ENCODE measurements at places on chromosomes 2 and 18.

GRCh38 chr2:45469314-45470099, 141.6 kb downstream of the SRBD1 start:
- DNase-seq: no peak

GRCh38 chr2:6793913-6794312, 71.8 kb downstream of the CMPK2 start:
- DNase-seq: no peak

DNA sequence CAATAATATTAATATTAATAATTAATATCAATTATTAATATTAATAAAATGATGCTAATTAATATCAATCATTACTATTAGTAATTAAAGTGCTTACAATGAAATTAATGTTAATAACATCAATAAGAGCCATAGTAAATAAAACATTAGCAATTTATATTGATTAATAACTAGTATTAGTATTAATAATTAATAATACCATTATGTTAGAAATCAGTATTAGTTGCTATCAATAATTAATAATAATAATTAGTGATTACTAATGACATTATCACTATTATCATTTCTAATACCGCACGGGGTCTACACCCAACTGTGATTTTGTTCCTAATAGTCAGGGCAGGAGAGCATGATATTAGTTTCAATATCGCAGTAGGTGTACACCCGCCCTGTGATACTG, 22.8 kb upstream of the AQP4 start:
- no peak for DNase-seq

GRCh38 chr18:12066910-12067511, 26.6 kb upstream of the ANKRD62 start:
- DNase-seq: no peak

DNA sequence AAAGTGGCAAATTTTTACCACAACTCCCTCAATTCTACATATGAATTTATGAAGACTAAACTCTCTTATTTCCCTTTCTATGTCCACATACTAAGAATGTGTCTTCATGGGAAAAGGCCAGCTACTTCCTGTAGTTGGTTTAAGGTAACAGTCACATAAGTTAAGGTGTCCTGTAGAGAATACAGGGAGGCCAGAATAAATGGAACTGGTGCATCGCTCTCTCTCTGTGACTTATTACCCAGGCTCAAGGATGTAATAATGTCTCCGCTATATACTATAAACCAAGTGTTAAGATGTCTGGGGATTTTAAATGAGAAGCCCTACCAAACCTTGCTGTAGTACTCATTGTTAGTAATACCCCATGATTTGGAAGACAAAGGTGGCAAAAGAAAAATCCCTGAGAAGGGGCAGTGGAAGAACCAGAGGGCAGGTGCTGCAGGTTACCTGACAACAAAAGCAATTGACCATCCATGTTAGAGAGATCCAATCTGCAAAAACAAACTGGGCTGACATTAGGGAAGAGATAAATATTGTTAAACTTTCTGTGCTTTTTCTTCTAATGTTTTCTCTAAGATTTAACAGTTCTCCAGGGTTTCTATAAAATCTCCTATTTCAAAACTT, 372.8 kb downstream of the TMX3 start:
- no peak for DNase-seq

GRCh38 chr2:240689975-240690374, 1.7 kb upstream of the AQP12A start:
- DNase-seq: no peak

DNA sequence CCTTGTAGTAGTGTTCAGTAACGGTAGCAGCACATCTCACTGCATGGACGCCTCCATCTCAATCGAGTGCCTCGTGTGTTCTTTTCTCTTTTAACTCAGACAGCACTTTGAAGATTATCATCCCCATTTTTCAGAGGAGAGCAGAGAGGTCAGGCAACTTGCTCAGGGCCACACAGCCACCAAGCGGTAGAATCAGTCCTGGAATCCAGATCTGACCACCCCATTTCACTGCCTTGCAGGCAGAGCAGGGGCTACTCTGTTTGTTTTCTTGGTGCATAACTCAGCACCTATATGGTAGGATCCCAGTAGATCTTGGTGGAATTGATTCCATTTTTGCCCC, 129.5 kb downstream of the SMAD7 start:
- DNase-seq: no peak

- DNase-seq: no peak
Observed at GRCh38 chr2:15142069-15142689, 419.0 kb downstream of the NBAS start.

DNA sequence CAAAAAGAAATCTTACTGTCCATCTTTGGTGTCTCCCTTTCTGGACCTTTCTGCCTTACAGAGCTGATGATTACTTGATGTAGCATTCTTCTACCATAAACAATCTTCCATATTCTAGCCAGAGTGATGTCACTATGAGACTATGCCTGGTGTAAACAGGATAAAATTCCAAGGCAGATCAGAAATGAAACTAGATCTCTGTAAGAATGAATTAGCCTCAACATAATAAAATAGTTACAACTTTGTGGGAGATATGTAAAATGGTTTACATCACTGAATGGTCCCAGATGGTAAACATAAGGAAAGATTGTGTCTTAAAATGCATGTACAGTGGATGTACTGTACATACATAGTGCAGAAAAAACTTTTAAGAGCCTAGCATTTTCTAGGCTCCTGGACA, 112.3 kb upstream of the ZNF521 start:
- no peak for DNase-seq

DNA sequence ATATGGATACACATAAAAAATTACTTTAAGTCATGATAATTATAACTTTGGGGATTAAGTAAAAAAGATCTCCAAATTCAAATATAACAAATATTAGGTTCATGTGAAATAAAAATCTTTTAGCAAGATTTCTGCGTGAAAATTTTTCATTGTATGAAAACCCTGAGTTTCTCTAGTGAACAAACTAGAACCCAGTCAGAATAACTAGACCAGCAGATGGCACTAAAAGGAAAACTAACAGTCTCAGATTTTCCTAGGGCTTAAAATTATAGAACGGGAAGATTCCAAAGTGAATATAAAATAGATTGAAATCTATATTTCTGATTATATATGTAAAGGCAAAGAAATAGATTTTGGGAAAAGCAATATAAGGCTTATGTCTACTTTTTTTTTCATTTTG, 43.3 kb downstream of the TMEM200C start:
- no peak for DNase-seq

DNA sequence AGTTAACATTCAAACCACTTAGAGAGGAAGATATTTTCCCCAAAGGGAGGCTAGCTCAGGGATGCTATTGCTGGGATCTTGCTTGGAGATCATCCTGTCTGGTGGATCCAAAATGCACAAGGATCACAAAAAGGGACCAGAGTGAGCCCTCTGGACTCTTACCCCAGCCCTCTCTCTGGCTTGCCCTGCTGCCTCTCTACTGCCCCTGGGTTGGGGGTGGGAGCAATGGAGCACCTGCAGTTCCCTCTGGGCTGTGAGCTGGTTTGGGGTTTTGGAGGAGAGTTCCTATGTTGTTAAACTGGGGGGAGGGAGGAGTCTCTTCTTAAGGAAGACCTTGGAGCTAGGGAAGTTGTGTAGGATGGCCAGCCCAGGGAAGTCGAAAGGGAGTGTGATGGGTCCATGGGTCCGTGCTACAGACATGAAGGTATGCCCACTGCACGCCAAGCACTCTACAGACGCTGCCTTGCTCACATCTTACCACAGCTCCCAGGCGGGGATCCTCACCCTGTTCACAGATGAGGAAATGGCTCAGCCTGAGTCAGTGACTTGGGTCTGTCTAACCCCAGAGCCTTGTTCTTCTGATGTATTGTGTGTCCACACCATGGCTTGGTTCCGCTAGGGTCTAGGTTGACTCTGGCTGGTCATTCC, 3.8 kb downstream of the LBH start:
- no peak for DNase-seq

DNA sequence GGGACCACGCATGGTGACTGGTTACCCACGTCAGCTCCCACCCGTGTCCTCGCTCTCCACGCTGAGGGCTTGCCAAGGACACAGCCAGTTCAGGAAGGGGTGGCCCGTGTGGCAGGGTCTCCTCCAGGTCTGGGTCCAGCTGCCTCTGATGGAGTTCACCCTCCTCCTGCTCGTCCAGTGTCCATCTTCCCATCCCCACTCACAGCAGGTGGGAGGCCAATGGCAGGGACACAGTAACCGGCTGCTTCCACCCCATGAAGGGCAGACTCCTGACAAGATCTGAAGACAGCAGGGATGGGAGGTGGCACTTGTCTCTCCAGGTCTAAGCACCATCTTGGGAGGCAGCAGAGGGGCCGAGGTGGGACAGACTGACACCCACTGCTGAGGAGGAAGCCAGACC, 106.4 kb downstream of the NDUFA10 start:
- DNase-seq: no peak

GRCh38 chr2:17643031-17643615, 102.6 kb downstream of the VSNL1 start:
- no peak for DNase-seq

DNA sequence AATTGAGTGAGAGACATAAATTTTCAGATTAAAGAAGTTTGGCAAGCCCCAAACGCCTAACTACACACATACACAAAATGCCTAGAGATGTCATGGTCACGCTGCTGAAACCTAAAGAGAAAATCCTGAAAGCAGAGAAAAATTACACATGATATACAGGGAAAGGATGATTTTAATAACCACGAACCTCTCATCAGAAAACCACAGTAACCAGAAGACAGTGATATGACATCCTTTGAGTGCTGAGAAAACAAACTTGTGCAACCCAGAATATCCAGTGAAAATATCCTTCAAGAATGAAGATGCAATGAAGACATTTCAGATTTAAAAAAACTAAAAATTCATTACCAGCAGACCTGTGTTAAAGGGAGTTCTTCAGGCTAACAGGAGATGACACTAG, 122.4 kb upstream of the LMAN1 start:
- no peak for DNase-seq

DNA sequence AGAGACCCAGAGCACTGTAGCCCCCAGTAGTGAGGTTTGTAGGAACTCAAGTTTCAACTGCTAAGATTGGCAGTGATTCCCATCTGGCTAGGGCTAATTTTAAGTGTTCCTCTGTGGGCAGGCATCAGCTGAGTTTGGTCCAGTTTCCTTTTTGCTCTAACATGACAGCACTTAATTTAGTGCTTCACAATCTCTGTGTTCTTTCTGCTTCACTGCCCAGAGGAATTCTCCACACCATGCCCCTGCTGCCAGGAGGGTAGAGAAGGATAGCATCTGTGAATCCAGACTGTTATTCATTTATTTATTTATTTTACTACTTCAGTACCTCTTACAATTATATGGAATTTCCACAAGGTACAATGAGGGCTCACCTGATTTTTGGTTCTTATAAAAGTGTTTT, 549.9 kb upstream of the FSIP2 start:
- no peak for DNase-seq

DNA sequence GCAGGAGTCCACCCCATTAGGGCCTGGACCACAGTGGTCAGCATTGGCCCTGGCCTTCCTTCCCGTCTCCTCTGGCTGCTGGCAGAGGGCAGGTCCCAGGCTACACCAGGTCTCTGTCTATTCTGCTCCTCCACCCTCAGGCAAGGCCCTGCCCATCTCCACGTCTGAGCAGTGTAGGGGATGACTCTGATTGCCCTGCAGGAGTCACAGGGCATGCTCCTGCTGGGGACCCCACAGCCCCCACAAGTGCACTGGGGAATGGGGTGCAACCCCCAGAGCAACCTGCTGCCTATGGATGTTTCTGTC, 40.0 kb downstream of the STK25 start:
- no peak for DNase-seq

DNA sequence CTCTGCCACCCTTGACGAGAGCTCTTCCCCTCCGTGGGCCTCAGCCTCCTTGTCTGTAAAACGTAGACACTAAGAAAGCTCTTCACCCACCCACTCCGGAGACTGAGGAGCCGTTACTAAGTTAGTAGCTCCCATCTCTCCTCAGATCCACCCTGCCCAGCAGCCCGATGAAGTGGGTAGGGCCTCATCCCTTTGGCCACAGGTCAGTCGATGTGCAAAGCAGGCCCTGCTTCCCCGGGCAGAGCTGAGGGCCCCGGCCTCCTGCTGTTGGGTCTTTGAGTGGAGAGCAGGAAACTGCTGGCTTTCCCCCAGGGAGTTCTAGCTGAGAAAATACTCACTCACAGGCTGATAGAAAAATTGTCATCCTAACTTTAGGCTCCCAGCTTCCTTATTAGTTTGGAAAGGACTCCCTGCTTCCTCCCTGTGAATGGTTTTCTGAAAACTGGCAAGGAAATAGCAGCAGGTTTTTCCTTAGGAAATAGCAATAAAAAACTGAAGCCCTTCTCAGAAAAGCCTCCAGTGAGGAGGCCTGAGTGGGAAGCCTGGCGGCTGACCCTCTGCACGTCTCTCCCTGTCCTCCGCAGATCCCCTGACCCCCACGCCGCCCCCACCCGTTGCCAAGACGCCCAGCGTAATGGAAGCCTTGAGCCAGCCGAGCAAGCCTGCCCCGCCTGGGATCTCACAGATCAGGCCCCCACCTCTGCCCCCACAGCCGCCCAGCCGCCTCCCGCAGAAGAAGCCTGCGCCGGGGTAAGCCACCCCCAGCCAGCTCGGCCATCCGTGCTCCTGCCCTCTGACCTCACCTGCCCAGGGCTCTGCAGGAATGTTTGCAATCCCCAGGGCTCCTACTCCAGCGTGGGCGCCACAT, 30.2 kb downstream of the ITGB1BP1 start:
- DNase-seq: no peak

- DNase-seq: no peak
Observed at GRCh38 chr2:64021578-64021977, 2.4 kb upstream of the VPS54 start.

DNA sequence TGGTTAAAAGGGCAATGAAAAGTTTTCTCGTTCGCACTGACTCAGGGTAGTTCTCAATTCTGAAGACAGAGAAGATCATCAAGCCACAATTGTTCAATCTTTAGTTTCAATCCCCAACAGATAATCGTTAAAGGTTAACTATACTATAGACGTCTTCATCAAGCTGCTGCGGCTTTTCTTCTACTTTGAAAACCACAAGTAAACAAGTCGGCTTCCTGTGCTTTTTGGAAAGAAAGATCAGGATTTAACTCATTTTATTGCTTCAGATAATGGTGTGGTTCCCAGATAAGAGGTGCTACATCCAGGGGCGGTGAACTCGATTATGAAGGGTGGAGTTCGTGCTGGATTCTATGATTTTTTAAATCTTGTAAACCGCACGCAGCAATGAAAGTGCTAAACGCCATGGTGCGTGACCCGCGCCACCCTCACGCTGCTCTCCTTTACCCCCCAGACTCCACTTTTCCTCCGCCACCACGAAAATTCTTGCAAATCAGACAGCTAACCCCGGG, 545 bp upstream of the CDCA7 start:
- DNase-seq: no peak

- DNase-seq: no peak
Observed at GRCh38 chr2:188668017-188668680, 306.0 kb upstream of the COL3A1 start.

All from NCI-H2107 (cell line).